ENCODE measurements at places on chromosomes 13 and 19.

GRCh38 chr19:33501693-33502356 is 19.8 kb downstream of the PEPD start:
- DNase-seq = no peak

DNA sequence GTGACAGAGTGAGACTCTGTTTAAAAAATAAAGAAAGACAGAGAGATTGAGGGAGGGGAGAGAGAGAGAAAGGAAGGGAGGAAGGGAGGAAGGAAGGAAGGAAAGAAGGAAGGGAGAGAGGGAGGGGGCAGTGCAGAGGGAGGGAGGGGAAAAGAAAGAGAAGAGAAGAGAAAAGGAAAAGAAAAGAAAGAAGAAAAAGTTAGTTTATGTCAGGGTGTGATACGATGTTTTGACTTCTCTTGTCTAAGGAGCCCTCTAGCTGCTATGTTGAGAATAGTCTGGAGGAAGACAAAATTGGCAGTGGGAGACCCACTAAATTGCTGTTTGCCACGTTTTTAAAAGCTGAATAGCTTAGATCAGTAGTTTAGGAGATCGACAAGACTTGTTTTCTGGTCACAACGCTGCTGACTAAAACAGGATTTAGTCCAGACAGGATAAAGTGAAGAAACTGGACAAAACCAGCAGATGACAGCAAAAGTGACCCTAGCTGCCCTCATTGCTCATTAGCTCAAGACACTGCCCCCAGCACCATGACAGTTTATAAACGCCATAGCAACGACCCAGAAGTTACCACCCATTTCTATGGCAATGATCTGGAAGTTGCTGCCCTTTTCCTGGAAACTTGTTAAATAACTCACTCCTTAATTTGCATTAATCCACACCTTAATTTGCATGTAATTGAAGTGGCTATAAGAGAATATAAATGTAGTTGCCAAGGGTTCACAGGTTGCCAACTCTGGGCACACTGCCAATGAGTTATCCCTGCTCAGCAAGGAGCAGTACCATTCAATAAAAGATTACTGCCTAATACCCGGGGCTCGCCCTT is 11.1 kb downstream of the TEX101 start:
- DNase-seq = no peak

DNA sequence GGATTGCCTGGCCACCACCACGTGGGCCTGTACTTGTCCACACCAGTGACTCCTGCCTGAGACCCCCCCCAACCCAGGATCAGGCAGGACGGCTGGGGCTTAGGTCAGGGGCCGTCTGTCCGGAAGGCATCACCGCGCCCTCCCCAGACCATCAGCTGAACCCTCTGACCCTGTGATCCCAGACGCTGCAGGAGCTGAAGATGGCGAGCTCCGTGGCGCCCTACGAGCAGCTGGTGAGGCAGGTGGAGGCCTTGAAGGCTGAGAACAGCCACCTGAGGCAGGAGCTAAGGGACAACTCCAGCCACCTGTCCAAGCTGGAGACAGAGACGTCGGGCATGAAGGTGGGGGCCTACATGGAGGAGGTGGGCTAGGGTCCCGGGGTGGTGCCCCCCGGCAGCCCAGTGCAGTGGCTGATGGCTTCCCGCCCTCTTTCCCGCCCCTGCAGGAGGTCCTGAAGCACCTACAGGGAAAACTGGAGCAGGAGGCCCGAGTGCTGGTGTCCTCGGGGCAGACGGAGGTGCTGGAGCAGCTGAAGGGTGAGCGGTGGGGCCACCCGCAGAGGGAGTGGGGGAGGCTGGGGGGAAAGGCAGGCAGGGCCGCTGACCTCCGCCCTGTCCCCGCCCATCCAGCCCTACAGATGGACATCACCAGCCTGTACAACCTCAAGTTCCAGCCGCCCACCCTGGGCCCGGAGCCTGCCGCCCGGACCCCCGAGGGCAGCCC is 3.0 kb downstream of the APC2 start:
- DNase-seq = no peak

DNA sequence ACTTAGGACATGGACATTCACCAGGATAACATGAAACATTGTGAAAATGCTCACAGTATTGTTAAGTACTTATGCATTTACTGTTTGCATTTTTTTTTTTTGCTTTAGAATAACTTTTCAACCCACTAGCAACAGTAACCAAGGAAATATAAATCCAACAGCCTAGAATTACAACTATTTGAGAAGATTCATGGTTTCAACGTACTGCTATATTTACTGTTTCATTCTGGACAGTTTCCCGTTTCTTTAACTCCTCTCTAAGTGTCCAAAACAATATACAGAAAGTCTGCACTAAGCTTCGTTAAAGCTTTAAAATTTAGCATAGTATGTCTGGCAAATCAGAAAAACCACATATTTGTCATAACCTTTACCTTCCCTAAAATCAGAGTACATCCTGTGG is 2.7 kb downstream of the SMAD9 start:
- DNase-seq = no peak

DNA sequence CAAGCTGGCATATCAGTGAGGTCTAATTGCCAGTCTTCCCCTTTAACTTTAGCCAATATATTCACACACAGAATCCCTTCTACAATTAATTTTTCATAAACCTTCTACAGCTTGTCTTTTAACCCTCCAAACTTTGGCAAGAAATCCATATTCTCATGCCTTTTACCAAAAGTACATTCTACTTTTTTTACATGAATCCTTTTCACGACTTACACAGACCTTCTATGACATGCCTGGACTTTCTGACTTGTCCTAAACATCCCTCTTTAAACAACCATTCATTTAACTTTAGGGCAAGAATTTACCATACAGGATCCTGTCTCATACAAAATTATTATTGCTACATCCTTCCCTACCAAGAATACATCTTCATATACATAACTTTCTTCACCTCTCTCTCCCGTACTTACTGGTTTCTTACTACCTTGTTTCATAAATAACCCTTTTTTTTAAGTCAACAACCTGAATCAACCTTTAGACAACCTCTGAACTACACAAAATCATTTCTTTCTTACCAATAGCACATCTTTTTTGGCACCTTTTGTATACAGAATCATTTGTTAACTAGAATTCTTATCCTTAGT is 23.5 kb downstream of the ZNF544 start:
- no peak for DNase-seq

- DNase-seq = no peak
Observed at GRCh38 chr13:33487575-33488243, 202.2 kb upstream of the STARD13 start.

GRCh38 chr13:20359335-20359734 is 127.2 kb upstream of the GJB6 start:
- peak; percentile 78 for DNase-seq

DNA sequence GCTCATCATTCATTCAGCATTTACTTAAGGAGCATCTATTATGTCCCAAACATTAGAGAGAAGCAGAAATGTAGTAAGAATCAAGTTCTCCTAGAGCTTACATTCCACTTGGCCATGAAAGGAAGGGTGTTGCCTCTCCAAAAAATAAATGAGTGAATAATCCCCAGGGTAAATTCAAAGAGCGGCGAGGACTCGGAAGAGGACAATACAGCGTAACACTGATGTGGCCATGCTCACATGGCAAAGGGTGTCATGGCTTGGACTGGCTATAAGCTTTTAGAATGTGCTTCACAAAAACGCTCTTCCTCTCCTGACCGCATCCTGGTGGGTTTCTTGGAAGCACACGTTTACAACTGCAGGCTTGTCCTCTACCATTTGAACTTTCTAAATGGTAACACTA is 290.2 kb downstream of the IRS2 start:
- DNase-seq = no peak

DNA sequence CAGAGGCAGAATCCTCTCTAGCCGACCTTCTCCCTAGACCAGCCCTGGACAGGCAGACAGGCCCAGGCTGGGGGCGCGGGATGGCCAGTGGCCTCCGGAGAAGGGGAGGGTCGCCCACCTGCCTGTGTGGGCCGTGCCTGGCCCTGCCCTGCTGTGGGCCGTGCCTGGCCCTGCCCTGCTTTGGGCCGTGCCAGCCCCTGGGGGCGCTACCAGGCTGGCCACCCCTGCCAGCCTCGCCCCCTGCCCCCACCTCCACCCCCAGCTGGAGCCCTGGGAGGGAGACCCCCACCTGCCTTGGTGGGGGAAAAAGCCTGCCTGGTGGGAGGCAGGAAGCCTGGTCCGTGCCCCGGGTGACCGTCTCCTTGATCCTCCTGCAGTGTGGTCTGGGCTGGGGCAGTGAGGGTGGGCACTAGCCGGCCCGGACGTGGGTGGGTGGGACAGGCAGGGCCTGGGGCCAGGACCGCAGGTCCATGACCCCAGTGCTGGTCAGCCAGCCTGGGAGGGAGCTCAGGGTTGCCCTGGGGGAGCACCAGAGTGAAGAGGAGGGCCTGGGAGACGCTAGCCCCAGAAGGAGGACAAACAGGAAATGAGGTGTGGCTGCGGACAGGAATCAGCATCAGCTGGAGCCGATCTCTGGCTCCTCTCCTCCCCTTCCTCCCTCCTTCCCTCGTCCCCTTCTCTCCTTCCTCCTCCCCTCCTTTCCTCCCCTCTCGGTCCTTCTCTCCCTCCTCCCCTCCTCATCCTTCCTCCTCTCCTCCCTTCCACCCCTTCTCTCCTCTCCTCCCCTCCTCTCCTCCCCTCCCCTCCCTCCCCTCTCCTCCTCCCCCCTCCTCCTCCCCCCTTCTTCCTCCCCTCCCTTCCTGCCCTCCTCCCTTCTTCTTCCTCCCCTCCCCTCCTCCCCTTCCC is 5.1 kb upstream of the MKNK2 start:
- no peak for DNase-seq

DNA sequence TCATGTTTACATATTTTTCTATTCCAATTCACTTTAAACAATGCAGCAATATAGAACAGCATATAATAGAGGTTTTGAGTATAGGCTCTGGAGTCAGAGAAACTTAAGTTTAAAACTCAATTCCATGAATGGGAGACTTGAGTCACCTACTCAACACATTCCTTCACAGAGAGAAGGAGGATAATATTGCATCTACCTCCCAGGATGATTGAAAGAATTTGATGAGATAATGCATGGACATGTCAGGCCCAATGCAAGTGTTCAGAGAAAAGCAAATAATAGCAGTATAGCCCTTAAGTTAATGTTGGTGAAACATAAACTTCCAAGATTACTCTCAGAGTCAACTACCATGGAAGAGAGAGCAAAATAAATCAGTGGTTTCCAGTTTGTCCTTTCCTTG is 170.2 kb downstream of the DCLK1 start:
- no peak for DNase-seq

DNA sequence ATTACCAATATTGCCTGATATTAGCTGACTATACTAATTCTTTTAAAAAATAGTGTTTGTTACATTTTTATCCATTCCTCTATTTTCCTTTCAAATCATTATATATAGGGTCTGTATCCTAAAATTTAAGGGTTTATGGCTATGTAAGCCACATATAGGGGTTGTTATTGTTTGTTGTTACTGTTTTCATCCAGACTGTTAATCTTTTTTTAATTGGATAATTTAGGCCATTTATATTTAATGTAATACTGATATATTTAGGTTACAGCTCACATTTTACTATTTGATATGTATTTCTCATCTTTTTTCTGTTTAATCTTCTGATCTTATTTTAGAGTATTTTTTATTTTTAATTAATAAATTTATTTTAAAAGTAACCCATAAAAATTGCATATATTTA is 487.1 kb upstream of the SGCG start:
- no peak for DNase-seq

- no peak for DNase-seq
Observed at GRCh38 chr13:39637890-39638289, 17.6 kb upstream of the COG6 start.

DNA sequence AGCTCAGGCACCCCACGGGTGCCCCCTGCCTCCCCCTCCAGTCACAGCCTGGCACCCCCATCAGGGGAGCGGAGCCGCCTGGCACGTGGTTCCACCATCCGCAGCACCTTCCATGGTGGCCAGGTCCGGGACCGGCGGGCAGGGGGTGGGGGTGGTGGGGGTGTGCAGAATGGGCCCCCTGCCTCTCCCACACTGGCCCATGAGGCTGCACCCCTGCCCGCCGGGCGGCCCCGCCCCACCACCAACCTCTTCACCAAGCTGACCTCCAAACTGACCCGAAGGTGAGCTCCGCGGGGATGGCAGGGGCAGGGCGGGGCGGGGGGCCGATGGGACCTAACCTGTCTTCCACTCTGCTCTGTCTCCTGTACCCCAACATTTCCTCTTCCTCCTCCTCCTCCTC is 25.0 kb downstream of the CKM start:
- no peak for DNase-seq

DNA sequence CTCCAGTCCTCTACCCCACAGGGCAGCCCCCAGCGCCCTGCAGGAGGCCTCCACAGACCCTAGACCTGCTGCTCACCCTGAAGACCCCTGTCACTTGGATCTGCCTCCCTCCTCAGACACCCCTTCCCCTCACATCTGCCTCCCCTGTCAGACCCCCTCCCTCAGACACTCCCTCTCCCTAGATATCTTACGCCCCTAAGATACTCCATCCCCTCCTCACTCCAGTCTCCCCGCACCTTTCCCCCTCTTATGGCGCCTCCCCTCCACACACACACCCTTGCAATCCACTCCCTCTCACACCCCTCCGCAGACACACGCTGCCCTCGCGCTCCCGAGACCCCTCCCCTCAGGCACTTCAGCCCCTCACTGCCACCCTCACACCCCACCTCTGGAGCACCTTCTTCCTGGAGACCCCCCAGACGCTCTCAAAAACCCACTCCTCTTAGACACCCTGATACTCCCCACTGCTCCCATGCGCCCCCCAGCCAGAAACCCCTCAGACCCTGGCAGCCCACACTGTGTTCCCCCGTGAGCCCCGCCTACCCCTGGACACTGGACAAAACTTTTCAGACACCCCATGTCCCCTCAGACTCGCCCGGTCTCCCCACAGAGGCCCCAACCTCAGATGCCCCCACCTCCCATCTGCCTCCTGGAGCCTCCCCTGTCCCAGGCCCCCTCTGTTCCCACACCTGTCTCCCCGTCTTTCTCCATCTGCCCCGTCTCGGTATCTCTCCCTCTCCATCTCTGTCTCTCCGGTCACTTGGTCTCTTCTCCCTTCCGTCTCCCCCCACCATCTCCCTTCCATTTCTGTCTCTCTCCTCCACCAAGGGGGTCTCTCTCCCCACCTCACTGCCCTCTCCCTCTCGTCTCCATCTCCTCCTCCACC is 14.5 kb downstream of the ERFL start:
- no peak for DNase-seq

GRCh38 chr13:50205581-50205980 is 190.3 kb downstream of the KCNRG start:
- DNase-seq = no peak

GRCh38 chr13:37476874-37477273 is 121.7 kb downstream of the POSTN start:
- DNase-seq = no peak

- no peak for DNase-seq
Observed at GRCh38 chr19:13062317-13062716, 40.3 kb downstream of the LYL1 start.

- no peak for DNase-seq
Observed at GRCh38 chr19:46722421-46723022, 5.6 kb upstream of the PRKD2 start.

- no peak for DNase-seq
Observed at GRCh38 chr13:98581971-98582702, 5.2 kb upstream of the STK24 start.
